ENCODE measurements at places on chromosomes 12 and 14. TPM values are rescaled to one million over a fixed set of nuclear protein-coding genes. Genes with fewer than 3 reads are reported as not detected.

DNA sequence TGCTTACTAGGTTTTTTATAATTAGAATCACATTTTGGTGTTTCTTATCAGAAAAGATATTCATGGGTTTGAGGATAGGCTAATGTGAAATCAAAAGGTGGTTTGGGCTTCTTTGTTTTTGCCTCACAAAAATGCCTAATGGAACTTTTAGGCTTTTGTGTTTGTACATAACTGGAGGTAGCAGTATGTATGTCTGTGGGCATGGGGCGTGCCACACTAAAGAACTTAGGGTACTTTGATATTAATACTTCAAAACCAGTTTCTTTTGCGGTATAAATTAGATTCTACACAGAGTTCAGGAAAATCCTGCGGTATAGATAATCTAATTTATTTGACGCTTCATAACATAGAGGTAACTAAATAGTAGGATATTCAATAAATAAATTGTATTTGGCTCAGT, 1.9 kb downstream of the ETV6 start:
- no peak for DNase-seq

GRCh38 chr12:80175307-80175930, 76.1 kb downstream of the OTOGL start:
- DNase-seq: no peak

- DNase-seq: peak; percentile 56
These were observed 28.8 kb downstream of the SPRING1 start for GRCh38 chr12:116708826-116709756.

The TMEM229B gene
- 0.20 TPM for total RNA-seq

The APOF gene
- total RNA-seq: not detected

Measured in NCI-H460 (cell line).